ENCODE measurements at places on chromosomes 2 and 18.

- DNase-seq: no peak
Measured at GRCh38 chr2:204673877-204674276, 128.6 kb downstream of the PARD3B start.

DNA sequence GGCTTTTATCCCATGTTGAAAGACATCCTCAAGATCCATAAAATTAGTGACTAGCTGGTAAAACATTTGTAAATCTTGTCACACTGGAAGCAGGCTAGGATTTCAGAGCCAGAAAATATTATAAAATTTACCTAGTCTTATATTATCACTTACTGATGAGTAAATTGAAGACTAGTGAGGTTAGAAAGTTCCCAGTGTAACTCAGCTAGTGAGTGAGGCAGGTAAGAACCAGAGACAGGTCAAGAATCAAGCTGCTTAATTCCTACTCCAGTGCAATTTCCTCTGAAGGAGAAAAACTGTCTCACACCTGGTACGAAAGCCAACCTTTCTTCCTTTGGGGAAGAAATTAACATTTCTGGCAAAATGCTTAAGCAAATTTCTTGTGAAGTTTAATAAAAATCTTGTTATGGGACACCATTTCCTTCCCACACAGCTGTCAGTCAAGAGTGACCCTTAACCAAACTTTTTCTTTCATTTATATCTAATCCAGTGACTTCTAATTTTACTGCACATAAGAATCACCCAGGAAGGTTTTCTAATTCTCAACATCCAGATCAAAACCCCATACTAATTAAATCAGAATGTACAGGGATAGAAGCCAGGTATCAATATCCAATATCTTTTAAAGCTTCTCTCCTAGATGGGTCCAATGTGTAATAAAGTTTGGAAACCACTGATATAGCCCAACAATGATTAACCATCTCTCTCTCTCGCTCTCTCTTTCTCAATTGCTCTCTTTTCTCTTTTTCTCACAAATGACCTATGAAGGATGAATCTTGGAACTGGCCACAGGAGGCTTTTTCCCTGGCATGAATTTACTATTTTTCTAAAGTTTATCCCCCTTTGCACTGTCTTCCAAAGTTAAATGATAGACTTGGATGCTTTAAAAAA, 264.3 kb upstream of the SLC39A10 start:
- no peak for DNase-seq

DNA sequence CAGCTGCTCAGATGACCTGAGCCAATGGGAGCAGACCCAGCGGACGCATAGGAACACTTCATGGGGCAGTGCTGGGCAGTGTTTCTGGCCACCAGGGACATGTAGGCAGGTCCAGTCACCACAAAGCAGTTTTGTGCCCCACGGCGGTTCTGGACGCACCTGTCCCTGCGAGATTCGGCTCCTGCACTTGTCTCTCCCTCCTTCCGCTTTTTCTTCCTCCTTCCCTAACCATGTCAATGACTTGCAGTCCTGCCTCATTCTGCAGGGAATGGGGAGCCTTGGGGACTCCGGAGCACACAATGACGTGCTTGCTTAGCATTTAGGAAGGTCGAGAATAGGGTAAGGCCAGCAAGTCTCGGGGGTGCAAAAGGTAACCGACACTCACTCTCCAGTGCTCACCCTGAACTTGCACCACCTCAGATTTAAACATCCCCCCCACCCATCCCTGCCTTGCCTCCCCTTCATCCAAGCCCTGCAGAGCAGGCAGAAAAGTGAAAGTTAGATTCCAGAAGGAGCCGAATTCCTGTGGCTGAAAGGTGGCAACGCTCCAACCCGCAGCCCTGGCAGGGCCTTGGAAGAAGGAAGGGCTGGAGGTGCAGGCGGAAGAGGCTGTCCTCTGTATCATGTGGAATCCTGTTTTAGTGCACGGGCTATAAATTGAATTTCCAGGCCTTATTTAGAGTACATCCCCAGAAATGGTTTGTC, 40.5 kb upstream of the ATG16L1 start:
- DNase-seq: no peak

DNA sequence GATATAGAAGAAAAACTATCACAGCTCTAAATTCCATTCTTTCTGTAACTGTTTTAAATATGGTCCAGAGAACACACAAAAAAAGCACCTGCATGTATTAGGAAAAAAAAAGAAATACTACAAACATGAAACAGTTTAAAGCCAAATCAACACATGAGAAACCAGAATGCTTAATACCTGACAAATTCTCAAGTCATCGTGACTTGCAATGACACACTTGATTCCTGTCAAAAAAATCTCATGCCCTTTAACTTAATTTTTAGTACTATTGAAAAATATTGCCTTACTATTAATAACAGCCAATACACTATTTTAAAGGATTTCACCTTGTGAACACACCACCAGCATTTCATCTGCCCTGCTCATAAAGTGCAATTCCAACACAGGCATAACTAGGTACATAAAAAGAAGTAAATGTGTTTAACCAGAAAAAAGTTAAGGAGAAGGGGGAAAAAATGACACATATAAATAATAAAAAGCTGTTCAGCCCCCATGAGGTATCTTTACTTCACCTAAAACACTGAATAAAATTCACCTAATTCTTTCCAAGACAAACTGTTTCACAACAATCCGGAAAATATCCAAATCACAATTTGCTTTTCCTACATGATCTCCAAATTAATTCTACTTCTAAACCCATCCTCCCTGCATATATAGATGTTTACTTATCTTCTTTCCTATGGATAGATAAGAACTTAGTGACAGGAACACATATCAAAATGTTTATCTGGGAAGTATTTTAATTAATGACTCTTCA, 10.8 kb downstream of the ROCK2 start:
- DNase-seq: no peak

GRCh38 chr2:138943470-138943869, 163.3 kb upstream of the NXPH2 start:
- DNase-seq: no peak

DNA sequence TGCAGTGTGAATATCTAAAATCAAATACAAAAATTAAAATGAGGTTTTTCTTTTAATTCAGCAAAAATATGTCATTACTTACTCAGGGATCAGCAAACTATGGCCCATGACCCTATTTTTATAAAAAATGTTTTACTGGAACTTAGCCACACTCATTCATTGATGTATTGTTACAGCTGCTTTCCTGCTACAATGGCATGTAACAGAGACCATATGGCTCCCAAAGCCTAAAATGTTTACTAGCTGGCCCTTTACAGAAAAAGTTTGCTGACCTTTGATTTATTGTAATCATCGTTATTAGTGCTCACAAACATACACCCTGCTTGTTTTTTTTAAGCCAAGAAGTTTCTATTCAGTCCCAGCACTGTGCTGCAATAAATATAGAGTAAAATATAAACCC, 120.3 kb downstream of the PLA2R1 start:
- DNase-seq: no peak

DNA sequence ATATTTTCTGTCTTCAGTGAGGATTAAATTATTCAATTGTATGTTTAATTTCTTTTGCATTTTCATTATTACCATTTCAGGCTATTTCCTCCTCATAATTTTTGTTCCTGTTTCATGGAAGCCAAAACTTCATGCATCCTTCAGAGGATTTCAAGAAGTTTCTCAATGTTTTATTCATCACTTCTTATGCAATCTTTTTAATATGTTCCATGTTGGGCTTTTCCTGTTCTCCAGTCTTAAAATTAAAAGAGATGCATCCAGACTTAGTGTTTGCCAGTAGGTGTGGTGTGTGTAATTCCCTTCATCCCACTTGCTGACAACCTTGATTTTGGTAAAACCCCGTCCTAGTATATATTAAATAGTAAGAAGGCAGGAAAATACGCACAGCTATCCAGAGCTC, 190.0 kb downstream of the EN1 start:
- no peak for DNase-seq

- DNase-seq: no peak
Measured at GRCh38 chr2:207674826-207675225, 36.6 kb upstream of the CCNYL1 start.

- no peak for DNase-seq
Measured at GRCh38 chr2:234046521-234046920, 4.0 kb upstream of the SPP2 start.

GRCh38 chr2:43642363-43642762, 5.3 kb downstream of the PLEKHH2 start:
- DNase-seq: no peak

DNA sequence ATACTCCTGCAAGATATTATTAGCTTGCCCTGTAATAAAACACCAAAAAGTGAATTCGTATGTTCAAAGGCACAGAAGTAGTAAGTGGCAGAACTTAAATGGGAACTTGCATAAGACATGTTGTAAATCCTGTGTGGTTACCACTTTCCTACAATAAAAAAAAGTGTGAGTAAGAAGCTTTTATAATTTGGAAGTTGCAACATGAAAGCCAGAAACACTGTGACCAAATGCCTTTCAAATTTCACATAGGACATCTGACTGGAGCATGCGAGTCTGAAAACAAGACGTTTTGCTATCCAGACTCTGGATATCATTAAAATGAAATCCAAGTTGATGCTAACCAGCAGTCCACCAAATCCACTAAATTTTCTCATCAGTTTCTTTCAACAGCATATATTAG, 886.2 kb upstream of the NRXN1 start:
- DNase-seq: no peak

GRCh38 chr18:75638223-75638775, 210.8 kb upstream of the SMIM21 start:
- no peak for DNase-seq

GRCh38 chr18:23842305-23842704, 153.1 kb downstream of the LAMA3 start:
- DNase-seq: no peak

GRCh38 chr18:56815926-56816325, 164.8 kb downstream of the WDR7 start:
- no peak for DNase-seq

GRCh38 chr2:42117923-42118753, 51.0 kb upstream of the EML4 start:
- no peak for DNase-seq

- no peak for DNase-seq
Measured at GRCh38 chr2:241064008-241064801, 37.9 kb downstream of the MTERF4 start.

DNA sequence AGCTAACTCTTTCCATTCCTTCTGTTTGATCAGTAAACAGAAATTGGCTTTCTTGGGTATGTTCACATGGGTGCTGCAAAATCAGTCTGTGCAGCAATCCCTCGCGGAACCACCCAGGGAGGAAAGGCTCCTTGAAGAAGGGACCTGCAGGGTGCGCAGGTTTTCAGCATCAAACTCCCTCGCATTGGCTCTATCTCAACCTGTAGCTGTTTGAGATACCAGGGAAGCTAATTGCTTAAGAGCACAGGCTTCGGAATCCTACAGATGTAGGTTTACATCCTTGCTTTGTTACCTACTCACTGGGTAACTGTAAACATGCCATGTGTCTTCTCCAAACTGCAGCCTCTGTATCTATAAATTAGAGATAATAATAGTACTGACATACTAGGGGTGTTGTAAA, 43.2 kb downstream of the LAMA3 start:
- DNase-seq: no peak

DNA sequence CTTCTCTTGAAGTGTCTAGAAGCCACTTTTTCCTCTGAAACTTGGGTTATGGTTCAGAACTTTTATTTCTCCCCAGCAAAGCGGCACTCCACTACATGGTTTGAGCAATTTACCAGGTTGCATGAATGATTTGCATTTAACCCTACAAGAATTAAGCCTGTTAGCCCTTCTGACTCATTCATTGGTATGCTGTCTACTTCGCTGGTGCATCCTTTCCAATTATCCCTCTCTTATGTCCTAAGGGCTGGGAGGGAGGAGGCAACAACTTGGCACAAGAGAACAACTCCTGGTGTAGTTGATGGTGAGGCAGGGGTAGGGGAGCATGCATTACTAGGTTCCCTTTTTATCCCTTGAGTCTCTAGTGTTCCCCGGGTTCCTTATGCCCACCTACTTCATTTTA, 293.4 kb upstream of the MEX3C start:
- no peak for DNase-seq

DNA sequence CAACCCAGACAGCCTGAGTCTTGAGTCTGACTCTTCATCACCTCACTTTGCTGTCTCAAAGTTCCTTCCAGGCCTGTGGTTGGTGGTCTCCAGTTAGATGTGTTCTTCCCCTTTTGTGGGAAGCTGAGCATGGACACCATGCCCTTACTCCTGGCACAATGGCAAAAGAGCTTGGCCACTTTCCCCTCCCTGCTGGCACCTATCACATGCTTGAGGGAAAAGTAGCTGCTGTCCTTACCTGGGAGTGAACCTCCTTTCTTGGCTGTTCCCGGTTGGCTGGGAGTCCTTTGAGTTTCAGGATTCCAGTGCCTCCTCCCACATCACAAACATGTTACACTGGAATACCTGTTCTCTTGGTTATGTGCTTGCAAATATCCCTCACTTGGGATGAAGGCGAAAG, 97.8 kb downstream of the GATA6 start:
- no peak for DNase-seq

- DNase-seq: no peak
Measured at GRCh38 chr2:85353876-85354285, 447 bp downstream of the RETSAT start.

DNA sequence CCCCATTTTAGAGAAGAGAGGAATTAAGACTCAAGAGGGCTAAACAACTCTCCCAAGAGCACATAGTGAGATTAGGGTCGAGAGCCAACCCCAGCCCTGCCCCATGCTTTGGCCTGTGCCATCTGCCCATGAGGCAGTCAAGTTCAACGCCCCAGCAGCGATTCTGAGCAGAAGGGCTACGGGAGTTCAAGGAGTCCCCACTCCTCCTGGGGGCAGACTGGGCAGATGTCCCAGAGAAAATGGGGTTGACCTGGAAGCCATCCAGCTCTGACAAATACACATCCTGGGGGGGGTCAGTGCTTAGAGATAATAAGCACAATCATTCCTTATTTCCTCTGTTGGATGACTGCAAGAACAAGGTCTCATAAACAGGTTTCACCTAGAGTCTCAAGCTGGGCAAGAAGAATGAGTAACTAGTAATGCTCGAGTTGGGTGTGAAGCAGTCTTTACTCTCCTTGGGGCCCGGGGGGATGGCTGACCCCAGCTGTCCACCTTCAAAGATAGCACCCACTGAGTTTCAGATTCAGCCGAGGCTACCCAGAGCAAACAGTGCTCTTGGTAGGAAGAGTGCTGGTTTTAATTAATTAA, 716.4 kb downstream of the RNF144A start:
- DNase-seq: no peak

GRCh38 chr2:47040651-47041050, 114.5 kb downstream of the STPG4 start:
- DNase-seq: no peak

- no peak for DNase-seq
Measured at GRCh38 chr2:28348921-28349320, 43.7 kb upstream of the FOSL2 start.

DNA sequence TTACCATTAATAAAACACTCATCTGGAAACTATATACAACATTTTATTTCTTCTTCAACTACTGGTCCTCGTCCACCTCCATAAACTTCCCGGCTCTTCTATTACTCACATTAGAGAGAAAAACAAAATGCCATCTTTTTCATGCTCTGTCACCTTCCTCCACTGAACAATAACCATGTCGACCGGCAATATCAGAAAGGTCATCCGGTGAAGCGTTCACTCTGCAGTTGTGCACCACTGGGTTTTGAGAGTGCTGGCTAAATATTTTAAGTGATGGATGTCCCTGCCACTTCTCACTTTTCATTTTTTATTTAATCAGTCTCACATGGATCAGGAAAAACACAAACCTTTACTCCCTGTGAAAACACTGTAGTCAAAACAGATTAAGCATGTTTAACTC, 48.2 kb downstream of the SPP2 start:
- DNase-seq: no peak

Measured in stimulated activated CD8-positive, alpha-beta memory T cell treated with anti-CD3 and anti-CD28 coated beads, Interleukin-2, amount 100 ng/mL, for 1 hour (primary cell).